ENCODE measurements at places on chromosomes 11 and 22.

- DNase-seq = no peak
Observed at GRCh38 chr22:45880091-45880715, 96.8 kb downstream of the WNT7B start.

- no peak for DNase-seq
Observed at GRCh38 chr11:76181371-76181770, 24.9 kb downstream of the WNT11 start.

GRCh38 chr11:76631566-76632308 is 38.8 kb downstream of the LRRC32 start:
- no peak for DNase-seq

DNA sequence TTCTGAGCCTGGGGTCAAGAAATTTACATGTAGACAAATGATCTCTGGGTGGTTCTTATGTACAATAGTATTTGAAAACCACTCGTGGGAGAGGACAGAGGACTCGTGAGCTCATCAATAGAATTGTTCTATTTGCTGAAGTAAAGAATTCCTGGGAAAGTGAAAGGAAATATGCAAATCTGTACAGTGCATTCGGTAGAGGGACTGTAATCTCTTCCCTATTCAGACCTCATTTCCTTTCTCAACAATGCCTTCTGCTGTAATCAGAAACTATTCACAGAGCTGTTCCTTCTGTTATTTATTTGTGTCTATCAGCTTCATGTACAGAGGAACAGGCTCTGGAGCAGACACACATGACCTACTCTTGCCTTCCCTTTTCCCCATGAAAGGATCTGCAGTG is 709.4 kb upstream of the KIRREL3 start:
- no peak for DNase-seq

- no peak for DNase-seq
Observed at GRCh38 chr11:724778-725386, 18.9 kb downstream of the EPS8L2 start.

- DNase-seq = no peak
Observed at GRCh38 chr11:61587541-61587941, 6.7 kb upstream of the SYT7 start.

DNA sequence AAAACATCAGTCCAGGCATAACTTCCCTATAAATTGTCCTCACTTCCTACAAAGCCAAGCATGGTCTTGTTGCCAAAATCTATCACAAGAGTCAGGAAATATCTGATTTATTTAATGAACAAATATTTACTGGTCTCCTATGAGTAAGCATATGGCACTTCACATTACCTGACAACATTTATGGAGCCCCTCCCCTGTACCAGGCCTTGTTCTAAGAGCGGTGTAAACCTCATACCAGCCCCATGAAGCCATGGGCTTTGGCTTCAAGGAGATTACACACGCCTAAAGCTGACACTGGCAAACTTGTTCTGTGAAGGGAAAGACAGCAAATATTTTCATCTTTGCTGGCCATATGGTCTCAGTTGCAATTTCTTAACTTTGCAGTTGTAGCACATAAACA is 43.0 kb upstream of the EIF3D start:
- no peak for DNase-seq

DNA sequence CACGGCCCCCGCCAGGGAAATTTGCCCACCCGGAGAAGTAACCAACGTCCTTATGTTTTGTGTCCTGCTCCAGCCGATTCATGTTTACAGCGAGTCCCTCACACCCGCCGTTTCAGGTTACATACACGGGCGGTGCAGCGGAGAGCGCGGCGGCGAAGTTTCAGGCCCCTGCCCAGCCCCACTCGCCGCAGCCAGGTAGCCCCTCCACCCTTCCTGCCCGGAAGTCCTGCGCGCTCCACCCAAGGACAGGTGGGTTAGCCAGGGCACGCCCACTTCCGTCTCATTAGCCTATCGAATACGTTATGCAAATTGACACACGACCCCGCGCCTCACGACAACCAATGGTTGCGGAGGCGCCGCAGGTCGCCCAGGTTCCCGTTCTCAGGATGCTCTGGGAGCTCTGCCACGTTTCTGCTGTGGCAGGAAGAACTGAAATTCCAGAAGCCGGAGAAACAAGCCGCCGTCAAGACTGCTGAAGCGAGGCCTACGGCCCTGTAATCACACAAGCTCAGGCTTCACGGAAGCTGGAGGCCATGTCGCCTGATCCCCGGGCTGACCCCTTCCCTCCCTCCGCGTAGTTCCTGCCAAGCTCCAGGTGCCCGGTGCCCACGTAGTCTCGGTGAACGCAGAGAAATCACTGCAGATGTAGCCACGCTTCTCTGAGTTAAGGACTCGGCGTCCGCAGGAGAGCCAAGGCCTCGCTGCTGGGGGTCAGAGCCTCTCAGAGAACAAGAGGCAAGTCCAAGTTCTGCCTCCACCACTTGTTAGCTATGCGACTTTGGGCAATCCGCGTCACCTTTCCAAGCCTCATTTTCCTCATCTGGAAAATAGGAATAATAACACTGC is 22.4 kb upstream of the MYH9 start:
- DNase-seq = peak; percentile 84

GRCh38 chr11:64218628-64219353 is 7.2 kb downstream of the TRPT1 start:
- no peak for DNase-seq

- no peak for DNase-seq
Observed at GRCh38 chr22:47133061-47133969, 370.9 kb downstream of the TBC1D22A start.

GRCh38 chr22:32325811-32326237 is 31.8 kb upstream of the RFPL3 start:
- no peak for DNase-seq

- DNase-seq = no peak
Observed at GRCh38 chr11:128727320-128727719, 33.4 kb downstream of the FLI1 start.

DNA sequence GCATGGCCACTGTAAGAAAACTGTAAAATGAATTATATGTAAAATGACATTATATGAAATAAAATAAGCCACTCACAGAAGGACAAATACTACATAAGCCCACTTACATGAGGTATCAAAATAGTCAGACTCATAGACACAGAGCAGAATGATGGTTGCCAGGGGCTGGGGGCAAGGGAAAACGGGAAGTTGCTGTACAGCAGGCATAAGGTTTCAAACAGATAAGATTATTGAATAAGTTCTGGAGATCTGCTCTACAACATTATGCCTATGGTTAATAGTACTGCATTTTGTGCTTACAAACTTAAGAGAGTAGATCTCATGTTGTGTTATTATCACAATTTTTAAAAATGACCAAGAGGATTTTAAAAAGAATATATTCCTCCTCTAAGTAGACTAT is 32.7 kb upstream of the HEPHL1 start:
- no peak for DNase-seq

DNA sequence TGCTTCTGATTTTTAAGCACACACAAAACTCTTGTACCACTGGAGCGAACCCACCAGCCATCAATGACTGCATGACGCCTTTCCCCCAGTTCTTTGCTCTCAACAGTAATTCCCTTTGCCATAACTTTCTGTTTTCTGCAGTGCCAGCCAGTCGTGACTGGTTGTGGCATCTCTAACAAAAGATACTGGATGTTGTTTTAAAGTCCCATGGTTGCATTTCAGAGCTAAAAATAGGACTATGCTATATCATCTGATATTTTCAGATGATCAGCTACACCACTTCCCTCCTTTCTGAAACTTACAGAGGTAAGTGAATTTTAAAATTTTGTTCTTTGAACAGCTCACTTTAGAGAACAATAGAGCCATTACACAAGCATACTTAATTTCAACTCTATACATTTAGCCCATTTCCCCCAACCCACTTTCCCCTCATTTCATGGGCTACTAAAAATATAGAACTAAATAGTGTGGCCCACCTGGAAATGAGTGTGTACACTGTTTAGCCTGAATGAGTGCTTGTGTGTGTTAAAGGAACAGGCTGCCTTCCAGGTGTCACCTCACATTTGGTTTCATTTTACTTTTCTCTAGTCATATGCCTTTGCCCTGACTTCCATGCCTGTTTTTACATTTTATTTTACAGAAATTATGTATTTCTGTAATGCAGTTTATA is 136.9 kb upstream of the ZC3H12C start:
- DNase-seq = peak; percentile 39

DNA sequence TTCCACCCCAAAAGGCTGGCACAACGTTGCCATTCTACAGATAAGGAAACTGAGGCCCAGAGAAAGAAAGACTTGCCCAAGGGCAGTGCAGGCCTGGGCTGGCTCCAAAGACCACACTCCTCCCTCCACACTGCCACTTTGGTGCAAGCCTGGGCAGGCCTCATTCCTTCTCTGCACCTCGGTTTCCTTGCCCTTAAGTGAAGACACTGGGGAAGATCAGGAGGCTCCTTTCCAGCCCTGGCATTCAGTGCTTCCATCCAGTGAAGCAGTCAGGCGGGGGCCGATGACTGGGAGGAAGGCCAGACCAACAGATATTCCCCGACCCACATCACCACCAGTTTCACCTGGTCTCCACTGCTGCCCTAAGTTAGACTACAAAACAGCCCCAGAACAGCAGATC is 18.3 kb upstream of the TCF20 start:
- DNase-seq = no peak

- no peak for DNase-seq
Observed at GRCh38 chr11:29682856-29683255, 334.0 kb downstream of the KCNA4 start.

- peak; percentile 56 for DNase-seq
Observed at GRCh38 chr11:125886997-125887372, 483 bp upstream of the HYLS1 start.

GRCh38 chr11:90453525-90453924 is 230.7 kb upstream of the CHORDC1 start:
- DNase-seq = no peak

Data from GM13976 (cell line).